ENCODE measurements at places on chromosomes 2 and 18.
A peak's percentile ranks its signal among the peaks of the same experiment; 100 is the strongest.

GRCh38 chr2:96848264-96848663 lies 4.4 kb upstream of the ANKRD23 start:
- no peak for DNase-seq

GRCh38 chr2:171405546-171405945 lies 28.2 kb downstream of the METTL8 start:
- DNase-seq, result no peak

- DNase-seq, result no peak
Measured at GRCh38 chr2:127217470-127218325, 2.4 kb downstream of the CYP27C1 start.

DNA sequence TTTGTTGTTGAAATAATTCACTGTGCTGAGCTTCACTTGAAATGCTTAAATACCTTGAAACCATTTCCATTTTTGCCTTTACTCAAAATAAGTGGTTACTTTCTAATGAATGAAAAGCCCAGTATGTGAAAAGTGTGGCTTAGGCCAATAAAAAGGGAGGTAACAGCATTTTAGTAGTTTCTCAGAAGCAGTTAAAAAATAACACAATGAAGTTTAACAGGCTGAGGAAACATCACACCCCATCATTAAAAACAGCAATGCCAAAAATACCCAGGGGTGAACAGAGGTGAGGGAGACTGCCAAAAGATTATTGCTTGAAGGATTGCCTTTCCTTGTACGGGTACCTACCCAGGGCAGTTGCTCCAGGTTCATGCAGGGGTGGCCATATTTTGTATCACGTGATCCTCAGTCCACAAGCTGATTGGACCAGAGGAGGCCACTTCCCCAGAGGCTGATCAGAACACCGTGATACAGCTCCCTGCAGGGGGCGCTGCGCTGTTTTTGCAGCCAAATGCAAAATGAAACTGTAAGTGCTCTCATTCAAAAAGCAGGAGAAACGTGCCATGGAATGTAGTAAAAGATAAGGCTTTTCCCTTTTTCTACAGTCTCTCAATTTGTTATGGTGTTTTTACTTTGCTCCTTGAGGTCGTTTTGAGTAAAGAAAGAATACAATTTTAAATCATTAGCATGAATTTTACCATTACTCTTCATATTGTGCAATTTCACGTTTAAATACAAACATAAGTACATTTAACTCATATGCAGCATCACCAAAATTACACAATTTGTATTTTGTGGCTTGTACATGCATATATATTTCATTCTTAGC lies 70.2 kb upstream of the SH3BP4 start:
- peak; percentile 17 for DNase-seq

DNA sequence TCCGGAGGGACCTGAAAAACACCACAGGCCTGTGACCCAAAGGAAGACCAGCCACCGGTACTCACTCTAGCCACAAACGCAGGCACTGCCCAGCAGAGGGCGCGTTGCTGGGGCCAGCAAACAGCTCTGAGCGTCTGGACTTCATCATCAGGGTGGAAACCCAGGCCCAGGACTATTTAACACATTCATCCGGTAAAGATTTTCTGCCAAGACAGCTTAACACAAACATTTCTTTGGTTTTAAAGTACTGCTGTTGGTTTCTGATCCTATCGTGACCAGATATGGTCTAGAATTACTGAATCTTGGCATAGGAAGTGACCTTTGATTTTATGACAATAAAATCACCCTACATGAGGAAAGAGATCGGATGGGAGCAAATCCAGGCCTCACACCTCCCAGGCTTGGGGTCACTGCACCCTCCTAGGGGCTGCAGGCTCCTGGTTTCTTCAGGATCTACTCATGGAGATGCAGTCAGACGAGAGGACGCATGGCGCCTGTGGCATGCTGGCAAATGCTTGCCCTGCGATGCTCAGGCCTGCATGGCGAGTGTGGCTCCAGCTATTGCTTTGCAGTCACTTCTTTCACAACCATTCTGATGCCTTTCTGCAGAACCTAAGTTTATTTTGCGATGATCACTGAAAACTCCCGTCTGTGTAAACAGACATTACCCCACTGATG lies 130.4 kb downstream of the COL4A4 start:
- DNase-seq, result no peak

GRCh38 chr2:204514439-204514838 lies 30.8 kb upstream of the PARD3B start:
- no peak for DNase-seq

GRCh38 chr2:200408428-200409316 lies 101.2 kb downstream of the KCTD18 start:
- DNase-seq, result no peak

DNA sequence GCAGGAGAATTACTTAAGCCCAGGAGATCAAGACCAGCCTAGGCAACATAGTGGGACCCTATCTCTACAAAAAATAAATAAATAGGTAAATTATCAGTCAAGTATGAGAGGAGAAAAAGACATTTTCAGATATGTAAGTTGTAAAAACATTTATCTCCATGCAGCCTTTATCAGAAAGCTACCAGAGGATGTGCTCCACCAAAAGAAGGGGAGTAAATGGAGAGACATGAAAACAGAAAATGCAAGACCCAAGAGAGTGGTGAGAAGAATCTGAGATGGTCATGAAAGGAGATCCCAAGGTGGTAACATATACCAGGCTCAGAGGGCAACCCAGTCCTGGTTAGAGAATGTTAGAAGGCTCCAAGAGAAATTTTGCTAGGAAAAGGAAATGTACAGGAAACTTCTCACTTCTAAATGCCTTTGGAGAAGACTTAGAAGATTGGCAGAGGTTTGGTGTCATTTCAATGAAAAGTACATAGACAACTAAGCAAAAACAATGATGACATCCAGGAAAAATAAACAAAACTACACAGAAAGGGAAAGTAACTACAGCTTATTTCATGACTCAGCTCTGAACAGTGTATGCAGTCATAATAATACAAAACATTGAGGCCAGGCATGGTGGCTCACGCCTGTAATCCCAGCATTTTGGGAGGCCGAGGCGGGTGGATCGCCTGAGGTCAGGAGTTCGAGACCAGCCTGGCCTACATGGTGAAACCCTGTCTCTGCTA lies 19.5 kb downstream of the CIB4 start:
- no peak for DNase-seq

- DNase-seq, result no peak
Measured at GRCh38 chr2:41413813-41414485, 633.9 kb upstream of the PKDCC start.

- DNase-seq, result no peak
Measured at GRCh38 chr2:71849607-71850305, 297.9 kb downstream of the CYP26B1 start.

DNA sequence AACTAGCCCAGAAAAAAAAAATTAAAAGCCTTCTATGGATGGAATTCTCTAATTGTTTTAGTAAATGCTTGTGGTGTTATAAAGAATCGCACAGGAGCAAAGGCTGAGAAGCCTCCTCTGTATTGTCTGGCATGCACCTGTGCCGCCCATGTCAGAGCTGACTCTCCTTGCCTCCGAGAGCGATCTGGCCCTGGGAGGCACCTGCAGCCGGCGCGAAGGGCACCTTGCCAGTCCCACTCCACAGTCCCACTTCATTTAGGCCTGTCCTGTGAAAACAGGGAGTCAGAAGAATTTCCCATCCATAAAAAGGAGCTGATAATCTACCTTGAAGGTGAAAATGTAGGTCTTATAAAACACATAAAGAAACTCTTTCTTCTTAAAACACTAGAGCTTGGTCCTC lies 170.9 kb upstream of the PXDN start:
- DNase-seq, result peak; percentile 53

GRCh38 chr2:28374331-28374730 lies 18.3 kb upstream of the FOSL2 start:
- DNase-seq, result no peak

All from cerebellum (tissue), 4 donors.